ENCODE measurements at places on chromosomes 1 and 21. TPM values are rescaled to one million over a fixed set of nuclear protein-coding genes. Genes with fewer than 3 reads are reported as not detected.

- peak; percentile 48 for DNase-seq
- H3K27me3 ChIP-seq = no peaks in the 10 kb centered on the region
- peaks cover 13% of the 10 kb centered on the region for H3K4me1 ChIP-seq
- H3K27ac ChIP-seq = peak overlapping the region; percentile 98
- H3K4me3 ChIP-seq = peak overlapping the region; percentile 91
Observed at GRCh38 chr1:113905435-113905861, 322 bp downstream of the DCLRE1B start.

- no peak for DNase-seq
- peaks cover 3% of the 10 kb centered on the region for H3K36me3 ChIP-seq
- H3K27me3 ChIP-seq = no peaks in the 10 kb centered on the region
- no peak overlapping the region for H3K27ac ChIP-seq
Observed at GRCh38 chr1:117886101-117886795, 43.2 kb downstream of the GDAP2 start.

GRCh38 chr21:14259747-14260146 lies 43.8 kb downstream of the RBM11 start:
- DNase-seq = no peak
- H3K4me3 ChIP-seq = no peak overlapping the region
- peaks cover 20% of the 10 kb centered on the region for H3K27me3 ChIP-seq
- no peaks in the 10 kb centered on the region for H3K36me3 ChIP-seq
- H3K4me1 ChIP-seq = peaks cover 12% of the 10 kb centered on the region

DNA sequence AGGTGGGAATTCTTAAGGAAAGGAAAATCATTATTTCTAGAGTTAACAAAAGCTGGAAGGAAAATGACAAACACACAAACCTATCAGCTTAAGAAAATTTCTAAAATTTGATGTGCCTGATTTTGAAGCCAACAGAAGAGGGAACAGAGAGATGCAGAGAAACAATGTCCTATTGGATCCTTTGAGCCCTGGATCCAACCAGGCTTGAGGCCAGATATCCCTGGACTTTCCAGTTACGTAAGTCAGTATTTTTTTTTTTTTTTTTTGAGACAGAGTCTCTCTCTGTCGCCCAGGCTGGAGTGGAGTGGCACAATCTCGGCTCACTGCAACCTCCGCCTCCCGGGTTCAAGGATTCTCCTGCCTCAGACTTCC lies 648.9 kb downstream of the KIF26B start:
- no peak overlapping the region for H3K27ac ChIP-seq
- H3K36me3 ChIP-seq = no peaks in the 10 kb centered on the region
- H3K4me3 ChIP-seq = no peak overlapping the region
- DNase-seq = no peak
- H3K27me3 ChIP-seq = no peaks in the 10 kb centered on the region
- H3K4me1 ChIP-seq = peaks cover 14% of the 10 kb centered on the region

GRCh38 chr1:244199902-244200301 lies 148.8 kb downstream of the ZBTB18 start:
- no peak for DNase-seq
- no peaks in the 10 kb centered on the region for H3K36me3 ChIP-seq
- peaks cover 28% of the 10 kb centered on the region for H3K4me1 ChIP-seq
- no peaks in the 10 kb centered on the region for H3K27me3 ChIP-seq

DNA sequence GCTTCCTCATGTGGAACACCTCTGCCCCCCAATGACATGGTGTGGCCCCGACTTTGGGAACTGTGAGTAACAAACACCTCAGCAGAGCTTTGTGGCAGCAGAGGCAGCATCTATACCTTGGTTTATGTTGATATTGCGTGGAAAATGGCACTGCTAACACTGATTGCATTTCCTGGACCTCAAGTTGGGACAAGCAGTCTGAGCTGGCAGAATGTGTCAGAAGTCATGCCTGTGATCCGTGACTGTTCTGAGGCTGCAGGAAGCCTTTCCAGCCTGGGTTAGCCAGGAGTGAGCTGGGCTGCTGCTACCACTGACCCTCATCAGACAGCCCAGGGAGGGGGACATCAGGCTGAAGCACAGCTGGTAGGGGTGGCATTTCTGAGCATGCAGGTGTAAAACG lies 268.5 kb downstream of the KCNJ6 start:
- H3K27me3 ChIP-seq = peaks cover 4% of the 10 kb centered on the region
- DNase-seq = no peak
- no peaks in the 10 kb centered on the region for H3K4me1 ChIP-seq
- H3K4me3 ChIP-seq = no peak overlapping the region

- DNase-seq = no peak
- H3K27ac ChIP-seq = peak overlapping the region; percentile 64
- peaks cover 3% of the 10 kb centered on the region for H3K27me3 ChIP-seq
- peaks cover 30% of the 10 kb centered on the region for H3K4me1 ChIP-seq
- no peaks in the 10 kb centered on the region for H3K36me3 ChIP-seq
Observed at GRCh38 chr21:41615613-41616012, 107.7 kb upstream of the TMPRSS2 start.

GRCh38 chr21:37146320-37147235 lies 73.5 kb downstream of the TTC3 start:
- no peaks in the 10 kb centered on the region for H3K27me3 ChIP-seq
- DNase-seq = no peak
- H3K4me3 ChIP-seq = no peak overlapping the region
- H3K36me3 ChIP-seq = peaks cover 64% of the 10 kb centered on the region
- no peak overlapping the region for H3K27ac ChIP-seq
- no peaks in the 10 kb centered on the region for H3K4me1 ChIP-seq

- no peaks in the 10 kb centered on the region for H3K27me3 ChIP-seq
- no peak for DNase-seq
- no peak overlapping the region for H3K27ac ChIP-seq
- H3K36me3 ChIP-seq = no peaks in the 10 kb centered on the region
- H3K4me3 ChIP-seq = no peak overlapping the region
Observed at GRCh38 chr21:35382696-35383095, 333.6 kb upstream of the RUNX1 start.

SEMA6C gene
- 15.0 TPM for total RNA-seq

GRCh38 chr21:42833439-42833815 lies 45.9 kb downstream of the WDR4 start:
- peaks cover 3% of the 10 kb centered on the region for H3K4me1 ChIP-seq
- DNase-seq = no peak
- no peak overlapping the region for H3K4me3 ChIP-seq
- H3K27me3 ChIP-seq = peaks cover 24% of the 10 kb centered on the region
- no peak overlapping the region for H3K27ac ChIP-seq
- H3K36me3 ChIP-seq = no peaks in the 10 kb centered on the region

DNA sequence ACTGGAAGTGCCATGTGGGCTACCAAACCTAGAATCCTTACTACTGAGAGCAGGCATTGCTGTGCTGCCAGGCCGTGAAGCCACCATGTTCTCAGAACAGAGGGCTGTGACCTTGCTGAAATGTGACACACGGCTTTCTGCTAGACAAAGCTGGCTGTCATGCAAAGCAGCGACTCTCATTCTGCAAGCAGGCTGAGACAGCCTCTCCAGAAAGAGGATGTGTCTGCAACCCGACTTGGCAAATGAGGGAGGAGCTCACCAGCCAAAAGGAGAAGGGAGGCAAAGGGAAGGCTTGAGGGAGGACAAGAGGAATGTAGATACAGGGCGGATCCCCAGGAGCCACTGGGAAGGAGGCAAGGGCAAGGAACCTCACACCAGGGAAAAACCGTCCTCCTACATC lies 85.7 kb upstream of the KRTAP19-8 start:
- no peaks in the 10 kb centered on the region for H3K27me3 ChIP-seq
- H3K27ac ChIP-seq = no peak overlapping the region
- no peak for DNase-seq
- peaks cover 11% of the 10 kb centered on the region for H3K4me1 ChIP-seq

GRCh38 chr1:37448185-37448584 lies 26.2 kb upstream of the ZC3H12A start:
- H3K27me3 ChIP-seq = peaks cover 38% of the 10 kb centered on the region

RGS13 gene
- total RNA-seq = 1.2 TPM

GRCh38 chr1:158153746-158154444 lies 26.8 kb upstream of the CD1D start:
- no peaks in the 10 kb centered on the region for H3K36me3 ChIP-seq
- no peak for DNase-seq
- H3K4me1 ChIP-seq = peaks cover 23% of the 10 kb centered on the region
- H3K4me3 ChIP-seq = no peak overlapping the region
- H3K27ac ChIP-seq = peak overlapping the region; percentile 33

KCND3 gene
- total RNA-seq = 0.31 TPM

SLC44A5 gene
- 4.1 TPM for total RNA-seq

VHLL gene
- not detected for total RNA-seq

GRCh38 chr1:98884864-98885263 lies 119.8 kb downstream of the PLPPR5 start:
- H3K36me3 ChIP-seq = no peaks in the 10 kb centered on the region
- DNase-seq = no peak
- H3K4me3 ChIP-seq = no peak overlapping the region
- peaks cover 4% of the 10 kb centered on the region for H3K27me3 ChIP-seq
- no peak overlapping the region for H3K27ac ChIP-seq

NPHS2 gene
- not detected for total RNA-seq

OPTC gene
- not detected for total RNA-seq

CAPN9 gene
- total RNA-seq = 0.77 TPM

DNA sequence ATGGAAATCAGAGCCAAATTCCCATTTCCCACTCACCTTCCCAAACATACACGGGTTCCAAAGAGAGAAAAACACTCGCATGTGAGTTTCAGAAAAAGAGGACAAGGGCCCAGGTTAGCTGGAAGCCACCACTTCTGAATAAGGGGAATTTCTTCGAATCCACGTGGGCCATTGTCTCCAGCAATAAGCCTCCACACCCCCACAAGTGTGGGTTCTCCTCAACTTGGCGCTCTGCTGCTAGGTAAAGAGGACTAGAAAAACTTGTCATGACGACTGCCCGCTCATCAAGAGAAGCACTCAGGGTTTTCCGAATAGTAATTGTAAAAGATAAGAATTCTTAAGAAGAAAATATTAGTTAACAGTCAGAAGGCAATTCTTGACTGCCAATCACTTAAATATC lies 30.6 kb downstream of the PRDM15 start:
- peaks cover 7% of the 10 kb centered on the region for H3K36me3 ChIP-seq
- DNase-seq = no peak
- H3K27ac ChIP-seq = no peak overlapping the region
- no peaks in the 10 kb centered on the region for H3K4me1 ChIP-seq

DNA sequence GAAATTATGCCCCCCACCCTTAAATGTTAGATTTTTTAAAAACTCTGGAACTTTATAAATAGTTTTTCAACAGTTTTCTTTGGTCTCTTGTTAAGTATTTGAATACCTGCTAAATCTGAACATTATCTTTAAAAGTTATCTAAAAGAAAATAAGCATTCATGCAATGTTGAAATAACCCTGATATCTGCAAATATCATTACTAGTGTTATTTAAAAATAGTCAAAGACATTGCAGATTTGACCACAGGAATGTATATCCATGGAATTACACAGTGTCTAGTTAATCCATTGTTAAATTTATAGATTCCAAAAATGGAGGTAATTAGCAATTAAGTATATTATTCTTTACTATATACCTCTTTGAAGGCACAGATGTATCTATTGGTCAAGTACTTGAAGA lies 42.0 kb downstream of the PRRX1 start:
- H3K36me3 ChIP-seq = no peaks in the 10 kb centered on the region
- peaks cover 23% of the 10 kb centered on the region for H3K4me1 ChIP-seq
- no peak for DNase-seq

ITPKB gene
- total RNA-seq = 21.2 TPM

DNA sequence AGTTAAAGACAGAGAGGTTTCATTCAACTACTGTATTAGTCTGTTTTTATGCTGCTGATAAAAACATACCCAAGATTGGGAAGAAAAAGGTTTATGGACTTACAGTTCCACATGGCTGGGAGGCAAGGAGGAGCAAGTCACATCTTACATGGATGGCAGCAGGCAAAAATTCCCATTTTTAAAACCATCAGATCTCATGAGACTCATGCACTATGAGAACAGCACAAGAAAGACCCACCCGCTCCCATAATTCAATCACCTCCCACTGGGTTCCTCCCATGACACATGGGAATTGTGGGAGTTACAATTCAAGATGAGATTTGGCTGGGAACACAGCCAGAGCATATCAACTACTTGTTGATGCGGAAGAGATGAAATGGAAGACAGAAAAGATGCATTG lies 9.2 kb downstream of the GPR161 start:
- no peak overlapping the region for H3K27ac ChIP-seq
- H3K27me3 ChIP-seq = no peaks in the 10 kb centered on the region
- no peak for DNase-seq
- H3K36me3 ChIP-seq = peaks cover 44% of the 10 kb centered on the region
- H3K4me1 ChIP-seq = peaks cover 8% of the 10 kb centered on the region
- H3K4me3 ChIP-seq = no peak overlapping the region

GRCh38 chr1:20660363-20660762 lies 806 bp downstream of the DDOST start:
- no peaks in the 10 kb centered on the region for H3K27me3 ChIP-seq
- no peak for DNase-seq

GRCh38 chr1:60111716-60112115 lies 38.1 kb upstream of the C1orf87 start:
- H3K36me3 ChIP-seq = no peaks in the 10 kb centered on the region
- H3K4me3 ChIP-seq = no peak overlapping the region
- peaks cover 39% of the 10 kb centered on the region for H3K27me3 ChIP-seq

APOBEC4 gene
- total RNA-seq = not detected

LRRN2 gene
- 3.3 TPM for total RNA-seq

DNA sequence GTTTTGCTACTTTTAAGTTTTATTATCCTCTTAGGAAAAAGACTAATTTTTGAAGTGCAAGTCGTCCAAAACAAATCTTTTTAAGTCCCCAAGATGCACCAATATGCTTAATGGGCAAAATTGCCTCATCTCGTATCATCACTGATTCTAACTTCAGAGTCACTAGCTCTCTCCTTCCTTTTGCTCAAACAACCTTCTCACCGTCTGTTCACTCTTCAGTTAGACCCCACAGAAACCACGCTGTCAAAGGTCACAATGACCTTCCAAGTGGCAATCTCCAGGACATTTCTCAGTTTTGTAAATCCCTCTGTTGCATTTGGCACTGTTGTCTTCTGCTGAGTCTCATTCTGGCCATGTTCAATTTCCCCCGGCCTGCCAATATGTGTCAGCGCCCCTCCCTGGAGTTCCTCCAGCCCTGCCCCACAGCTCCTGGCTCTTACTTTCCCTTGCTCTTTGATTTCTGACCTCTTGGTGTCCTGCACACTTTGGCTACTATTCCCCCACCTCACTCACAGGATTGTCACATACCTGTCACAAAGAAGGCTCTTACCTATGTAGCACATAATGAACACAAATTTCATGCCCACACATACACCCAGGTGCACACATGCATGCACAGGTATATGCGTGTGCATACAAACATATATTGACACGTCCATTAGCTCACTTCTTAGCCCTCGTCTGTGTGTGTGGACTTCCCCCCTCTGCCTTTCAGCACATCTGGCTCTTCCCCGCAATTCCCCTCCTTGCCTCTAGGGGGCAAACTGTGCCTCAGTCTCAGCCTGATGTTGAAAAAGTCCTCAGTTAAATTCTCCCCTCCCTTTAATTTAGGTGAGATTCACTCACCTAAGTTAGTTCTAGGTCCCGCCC lies 354.0 kb upstream of the DUSP10 start:
- no peaks in the 10 kb centered on the region for H3K4me1 ChIP-seq
- H3K27ac ChIP-seq = no peak overlapping the region
- DNase-seq = no peak
- H3K36me3 ChIP-seq = no peaks in the 10 kb centered on the region

DNA sequence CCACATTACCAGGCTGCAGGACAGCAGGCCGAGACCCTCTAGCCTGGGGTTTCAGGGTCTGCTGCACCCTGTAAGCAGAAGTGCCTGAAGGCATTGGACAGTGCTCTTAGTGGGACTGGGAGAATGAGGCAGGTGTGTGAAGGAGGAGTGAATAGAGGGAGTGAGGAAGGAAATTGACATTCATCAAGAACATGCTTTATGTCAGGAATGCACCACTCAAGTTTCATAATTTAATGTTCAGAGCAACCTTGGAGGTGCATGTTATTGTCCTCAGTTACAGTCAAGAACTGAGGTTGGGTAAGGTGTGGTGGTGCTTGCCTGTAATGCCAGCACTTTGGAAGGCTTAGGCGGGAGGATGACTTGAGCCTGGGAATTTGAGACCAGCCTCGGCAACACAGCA lies 11.7 kb upstream of the GPR37L1 start:
- H3K36me3 ChIP-seq = no peaks in the 10 kb centered on the region
- DNase-seq = no peak
- H3K27ac ChIP-seq = peak overlapping the region; percentile 89
